ENCODE measurements at places on chromosomes 3 and 15.

DNA sequence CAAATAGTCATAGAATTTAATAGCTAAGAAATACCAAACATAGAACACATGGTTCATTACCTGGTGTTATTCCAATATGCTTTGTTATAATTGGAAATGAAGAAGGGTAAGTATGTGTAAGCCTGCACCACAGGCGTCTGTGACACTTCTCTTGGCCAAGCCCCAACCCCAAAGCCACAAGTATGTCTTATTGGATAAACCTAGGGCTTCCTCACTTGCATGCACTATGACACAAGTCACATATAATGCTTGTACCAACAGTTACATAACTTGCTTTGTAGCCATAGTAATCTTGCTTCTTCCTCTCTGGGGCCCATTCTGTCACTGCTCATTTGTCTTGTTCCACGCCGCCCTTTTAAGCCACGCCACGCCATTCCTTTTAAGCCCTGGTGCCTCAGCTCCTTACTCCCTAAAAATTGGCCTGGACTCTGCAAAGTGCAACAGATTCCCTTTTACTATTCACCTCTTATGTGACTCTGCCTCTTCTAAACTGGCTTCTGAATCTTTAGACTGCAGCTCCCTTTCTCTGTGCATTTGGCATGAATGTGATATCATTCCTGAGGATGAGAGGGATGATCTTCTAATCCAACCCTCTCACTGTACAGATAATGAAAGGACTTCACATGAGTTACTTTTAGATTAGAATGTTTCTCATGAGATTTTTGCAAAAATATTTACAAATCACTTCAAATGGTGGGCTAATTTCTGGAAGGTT lies 48.1 kb upstream of the EPHA3 start:
- no peak for DNase-seq

GRCh38 chr3:197137751-197138150 lies 108.1 kb upstream of the MELTF start:
- no peak for DNase-seq

DNA sequence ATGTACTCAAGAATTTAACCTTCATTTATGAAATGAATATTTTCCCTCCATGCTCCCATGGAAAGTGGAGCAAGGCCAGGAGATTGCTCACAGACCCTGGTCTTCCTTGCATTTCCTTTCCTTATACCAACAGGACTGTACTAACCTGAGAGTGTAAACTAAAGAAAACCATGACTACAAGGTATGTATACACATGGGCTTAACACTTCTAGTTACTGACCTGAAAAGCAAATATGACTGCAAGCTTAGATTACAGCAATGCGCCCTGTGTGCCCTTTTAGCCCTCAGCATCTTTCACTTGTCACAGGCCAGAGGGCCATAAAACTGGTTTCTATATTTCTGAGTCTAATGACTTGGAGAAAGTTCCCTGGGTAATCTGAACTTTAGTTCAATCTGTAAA lies 52.1 kb downstream of the NEK10 start:
- DNase-seq, result no peak

- no peak for DNase-seq
Measured at GRCh38 chr15:55457401-55458022, 49.2 kb downstream of the PIERCE2 start.

GRCh38 chr3:24905266-24905665 lies 410.6 kb upstream of the THRB start:
- no peak for DNase-seq

- DNase-seq, result no peak
Measured at GRCh38 chr3:186967686-186968085, 37.4 kb downstream of the ST6GAL1 start.

GRCh38 chr3:64216274-64217147 lies 8.8 kb downstream of the PRICKLE2 start:
- DNase-seq, result no peak

- DNase-seq, result no peak
Measured at GRCh38 chr3:8555113-8555661, 53.6 kb downstream of the LMCD1 start.

- DNase-seq, result no peak
Measured at GRCh38 chr15:100931143-100931890, 12.2 kb downstream of the LRRK1 start.

- DNase-seq, result no peak
Measured at GRCh38 chr15:54305138-54305537, 326.9 kb downstream of the UNC13C start.

DNA sequence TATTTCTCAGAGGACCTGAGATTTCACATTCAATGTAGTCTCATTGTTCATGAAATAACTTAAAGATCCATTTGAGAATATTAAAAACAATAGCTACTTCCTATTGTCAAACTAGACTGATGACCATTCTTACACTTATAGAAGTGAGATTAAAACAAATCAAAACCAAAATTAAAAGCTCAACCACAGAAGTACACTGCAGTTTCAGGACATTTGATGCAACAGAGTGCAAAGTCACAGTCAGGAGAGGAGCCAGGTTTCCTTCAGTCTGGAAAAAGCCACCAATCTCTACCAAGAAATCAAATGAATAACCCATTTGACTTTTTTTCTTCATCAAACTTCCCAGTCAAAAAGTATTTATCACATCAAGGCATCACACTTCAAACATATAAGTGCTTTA lies 5.5 kb downstream of the CCPG1 start:
- no peak for DNase-seq

GRCh38 chr15:91199511-91199910 lies 99.5 kb downstream of the SV2B start:
- DNase-seq, result no peak

DNA sequence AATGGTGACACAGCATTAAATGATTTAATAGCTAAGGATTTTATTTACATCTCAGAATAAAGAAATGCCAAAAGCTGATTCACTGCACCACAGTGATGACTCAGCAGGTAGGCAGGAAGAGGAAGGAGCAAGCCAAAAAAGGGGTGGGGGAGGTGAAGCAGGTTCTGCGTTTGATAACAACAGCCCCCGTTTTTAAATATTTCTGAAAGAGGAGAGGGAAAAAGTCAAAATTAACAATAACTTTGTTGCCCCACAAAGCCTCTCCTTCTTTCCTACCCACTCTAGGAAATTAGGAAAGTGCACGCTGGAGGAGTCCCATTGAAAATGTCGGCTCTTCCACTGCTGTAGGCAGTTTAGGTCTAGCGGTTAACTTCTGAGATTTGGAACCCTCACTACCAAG lies 9.9 kb upstream of the CCDC54 start:
- no peak for DNase-seq

GRCh38 chr3:107599772-107600145 lies 77.0 kb downstream of the BBX start:
- DNase-seq, result no peak

- DNase-seq, result no peak
Measured at GRCh38 chr15:63391669-63392360, 10.2 kb upstream of the CA12 start.

GRCh38 chr3:15964605-15965442 lies 167.0 kb upstream of the ANKRD28 start:
- DNase-seq, result no peak

GRCh38 chr15:31342781-31343626 lies 16.4 kb downstream of the KLF13 start:
- no peak for DNase-seq

- DNase-seq, result no peak
Measured at GRCh38 chr3:184584464-184584891, 22.9 kb downstream of the EPHB3 start.

- DNase-seq, result no peak
Measured at GRCh38 chr3:51691949-51692348, 14.9 kb upstream of the GRM2 start.

DNA sequence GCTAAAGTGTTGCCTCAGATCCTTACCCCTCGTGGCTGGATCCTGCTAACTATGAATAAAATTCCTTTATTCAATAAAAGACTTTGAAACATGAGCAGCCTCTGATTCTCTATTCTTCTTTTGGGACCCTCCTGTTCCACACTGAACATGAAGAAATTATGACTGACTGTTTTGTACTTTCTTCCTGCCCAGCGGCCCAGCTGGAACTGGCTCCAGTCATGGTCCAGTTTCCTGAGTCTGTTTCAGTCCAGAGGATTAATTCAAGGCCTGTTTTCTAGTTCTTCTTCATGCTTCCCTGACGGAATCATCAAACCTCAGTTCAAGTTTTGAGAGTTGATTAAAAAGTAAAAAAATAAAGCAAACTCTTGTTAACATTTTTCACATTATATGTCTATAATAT lies 52.6 kb upstream of the CP start:
- DNase-seq, result no peak

DNA sequence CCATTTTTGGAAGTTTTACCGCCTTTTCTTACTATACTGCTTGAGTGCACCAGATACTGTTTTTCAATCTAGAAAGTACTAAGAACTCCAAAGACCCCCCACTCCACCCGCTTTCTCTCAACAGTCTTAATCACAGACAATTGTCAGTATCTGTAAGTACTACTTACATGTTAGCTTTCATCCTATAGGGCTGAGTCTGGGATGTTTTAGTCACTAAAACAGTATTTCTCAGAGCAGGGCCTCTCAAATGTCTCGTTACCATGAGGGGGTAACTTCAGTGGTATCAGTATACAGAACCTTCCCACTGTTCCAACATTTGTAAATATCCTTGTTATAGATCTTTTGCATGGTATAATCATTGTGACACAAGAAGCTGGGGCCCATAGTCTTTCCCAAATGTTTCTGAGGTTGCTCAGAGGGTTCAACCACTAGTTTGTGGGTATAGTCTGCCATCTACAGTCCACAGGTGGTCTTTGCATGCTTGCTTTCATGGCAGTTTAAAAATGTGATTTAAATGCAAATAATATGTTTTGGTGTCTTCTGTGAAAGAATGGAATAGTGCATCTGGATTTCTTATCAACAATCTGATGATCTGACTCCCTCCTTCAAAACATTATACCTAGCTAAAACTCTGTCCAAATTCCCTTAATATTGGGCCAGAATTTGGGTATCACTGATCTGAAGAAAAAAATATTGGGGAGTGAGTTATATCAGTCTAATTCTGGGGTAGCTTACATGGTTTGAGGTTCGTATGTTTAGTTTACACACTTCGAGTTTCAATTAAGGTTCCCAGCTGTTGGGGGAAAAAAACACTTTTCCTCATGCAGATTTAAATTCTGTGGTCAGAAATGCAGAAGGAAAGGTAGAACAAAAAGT lies 18.0 kb upstream of the DNAJC13 start:
- no peak for DNase-seq

DNA sequence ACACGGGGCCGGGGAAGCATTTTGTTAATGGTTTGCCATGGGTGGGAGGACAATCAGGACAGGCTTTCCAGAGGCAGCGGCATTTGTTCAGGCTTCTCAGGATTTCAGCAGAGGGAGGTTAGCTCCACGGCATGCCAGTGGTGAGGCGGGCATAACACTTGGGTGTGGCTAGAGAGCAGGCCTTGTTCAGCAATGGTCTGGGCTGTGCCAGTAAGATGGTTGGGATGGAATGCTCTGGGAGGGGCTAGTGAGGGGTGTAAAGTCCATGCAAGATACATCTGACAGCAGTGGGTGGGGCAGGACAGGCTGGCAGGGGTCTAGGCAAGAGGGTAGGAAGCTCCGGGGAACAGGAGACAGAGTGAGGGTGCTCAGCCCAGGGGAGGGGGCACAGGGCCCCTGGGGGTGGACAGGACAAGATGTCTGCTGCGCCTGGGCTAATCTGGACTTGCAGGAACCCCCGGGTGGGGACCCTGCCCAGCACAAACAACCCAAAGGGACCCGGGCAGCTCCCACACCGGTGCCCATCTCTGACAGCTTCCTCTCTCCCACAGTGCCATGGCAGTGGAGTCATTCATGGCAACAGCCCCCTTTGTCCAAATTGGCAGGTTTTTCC lies 8.4 kb downstream of the TMEM43 start:
- DNase-seq, result no peak

DNA sequence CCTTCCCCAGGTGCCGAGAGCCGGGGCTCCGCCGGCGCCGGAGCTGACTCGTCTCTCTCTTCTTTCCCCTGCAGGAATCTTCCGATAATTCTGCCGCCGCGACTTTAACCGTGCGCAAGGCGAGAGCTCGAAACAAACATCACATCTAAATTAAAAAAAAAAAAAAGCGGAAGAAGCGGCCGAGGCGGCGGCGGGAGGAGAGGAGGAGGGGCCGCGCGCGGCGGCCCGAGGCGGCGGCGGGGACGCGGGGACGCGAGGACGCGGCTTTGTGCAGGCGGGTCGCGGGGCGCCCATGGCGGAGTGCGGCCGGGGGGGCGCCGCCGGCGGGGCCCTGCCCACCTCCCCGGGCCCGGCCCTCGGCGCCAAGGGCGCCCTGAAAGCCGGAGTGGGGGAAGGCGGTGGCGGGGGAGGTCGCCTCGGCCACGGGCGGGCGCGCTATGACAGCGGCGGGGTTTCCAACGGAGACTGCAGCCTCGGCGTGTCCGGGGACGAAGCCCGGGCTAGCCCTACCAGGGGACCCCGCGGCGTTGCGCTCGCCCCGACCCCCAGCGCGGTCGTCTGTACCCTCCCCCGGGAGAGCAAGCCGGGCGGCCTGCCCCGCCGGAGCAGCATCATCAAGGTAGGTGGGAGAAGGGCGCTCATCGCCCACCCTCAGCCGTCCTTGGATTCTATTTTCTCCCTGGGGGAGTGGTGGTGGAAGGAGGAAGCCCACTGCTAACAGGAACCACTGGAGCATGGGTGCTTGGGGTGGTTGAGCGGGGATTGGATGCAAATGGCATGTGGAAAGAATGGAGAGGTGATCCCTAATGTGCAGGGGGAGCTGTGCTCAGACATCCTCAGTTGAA lies at the start of gene PLCL2:
Gene PLCL2, plus strand, starts transcription at position 208 of the 845 bp plus-strand sequence. Its CDS starts 85 bp downstream, at position 293.
- no peak for DNase-seq

DNA sequence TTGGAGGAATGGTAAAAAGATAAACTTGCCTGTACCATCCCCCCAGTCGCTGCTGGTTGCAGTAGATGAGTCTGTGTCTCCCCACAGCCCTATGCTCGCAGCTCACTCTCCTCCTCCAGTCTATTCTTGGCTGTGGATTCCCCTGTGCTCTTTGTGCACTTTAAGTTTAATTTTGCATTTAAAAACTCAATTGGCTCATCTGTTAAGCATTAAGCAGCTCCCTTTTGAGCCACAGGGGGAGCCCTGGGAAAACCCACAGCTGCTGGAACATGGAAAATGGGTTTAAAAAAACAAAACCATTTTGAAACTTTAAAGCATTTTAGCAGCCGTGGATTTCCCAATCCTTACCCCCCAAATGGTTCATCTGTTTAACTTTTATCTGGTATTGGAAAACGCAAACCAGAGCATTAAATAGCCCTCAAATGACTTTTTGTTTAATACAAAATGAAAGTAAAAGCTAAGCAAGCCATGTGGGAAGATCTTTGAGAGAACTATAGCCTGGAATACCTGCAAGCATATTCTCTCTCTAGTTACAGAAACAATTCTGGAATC lies 536.9 kb downstream of the ZIC1 start:
- DNase-seq, result no peak

DNA sequence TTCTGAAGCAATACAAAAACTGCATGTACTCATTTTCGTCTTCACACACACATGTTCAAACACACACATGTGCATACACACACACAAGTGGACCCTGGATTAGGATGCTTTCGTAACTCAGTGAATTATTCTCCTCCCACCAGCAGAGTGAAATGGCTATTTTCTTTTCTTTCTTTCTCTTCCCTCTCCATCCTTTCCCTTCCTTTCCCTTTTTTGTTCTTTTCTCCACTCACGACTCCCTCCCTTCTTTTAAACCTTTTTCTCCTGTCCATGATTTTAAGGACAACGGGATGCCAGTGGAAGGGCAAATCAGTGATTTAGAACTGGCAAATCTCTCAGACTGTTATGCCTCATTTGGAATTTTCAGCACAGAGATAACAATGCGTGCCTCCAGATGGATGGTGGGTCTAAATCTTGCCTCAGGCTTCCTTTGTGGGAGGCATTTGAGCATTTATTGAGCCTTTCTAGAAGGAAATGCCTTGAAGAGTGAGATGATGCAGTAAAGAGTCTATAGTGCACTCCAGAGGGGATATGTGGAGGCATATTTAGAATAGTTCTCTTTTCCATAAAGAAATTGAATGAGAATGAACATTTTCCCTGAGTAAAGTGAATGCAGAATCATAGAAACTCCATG lies 130.4 kb upstream of the SLC7A14 start:
- no peak for DNase-seq
